Stimulated activated CD8-positive, alpha-beta memory T cell treated with anti-CD3 and anti-CD28 coated beads, Interleukin-4, amount 100 ng/mL, for 1 hour (primary cell): ENCODE measurements at places on chromosomes 12 and 14.

DNA sequence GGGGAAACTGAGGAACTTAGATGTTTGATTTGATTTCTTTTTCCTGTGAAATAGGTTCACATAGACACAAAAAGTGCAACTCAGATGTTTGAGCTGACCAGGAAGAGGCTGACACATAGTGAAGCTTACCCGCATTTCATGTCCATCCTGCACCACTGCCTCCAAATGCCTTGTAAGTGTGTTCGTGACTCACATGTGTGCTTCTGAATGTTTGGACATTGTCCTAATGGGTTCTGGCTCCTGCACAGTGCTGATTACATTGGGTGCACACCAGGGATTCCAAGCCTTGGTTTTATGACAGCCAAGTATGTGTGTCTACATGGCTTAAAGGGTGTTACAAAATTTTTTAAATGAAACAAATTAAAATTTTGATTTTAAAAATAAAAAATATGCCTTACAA, 137.4 kb downstream of the DAAM1 start:
- no peak for DNase-seq

GRCh38 chr12:79661629-79662028, 29.1 kb downstream of the PAWR start:
- DNase-seq, result no peak

GRCh38 chr12:57093415-57094207, 4.7 kb downstream of the NAB2 start:
- DNase-seq, result no peak

DNA sequence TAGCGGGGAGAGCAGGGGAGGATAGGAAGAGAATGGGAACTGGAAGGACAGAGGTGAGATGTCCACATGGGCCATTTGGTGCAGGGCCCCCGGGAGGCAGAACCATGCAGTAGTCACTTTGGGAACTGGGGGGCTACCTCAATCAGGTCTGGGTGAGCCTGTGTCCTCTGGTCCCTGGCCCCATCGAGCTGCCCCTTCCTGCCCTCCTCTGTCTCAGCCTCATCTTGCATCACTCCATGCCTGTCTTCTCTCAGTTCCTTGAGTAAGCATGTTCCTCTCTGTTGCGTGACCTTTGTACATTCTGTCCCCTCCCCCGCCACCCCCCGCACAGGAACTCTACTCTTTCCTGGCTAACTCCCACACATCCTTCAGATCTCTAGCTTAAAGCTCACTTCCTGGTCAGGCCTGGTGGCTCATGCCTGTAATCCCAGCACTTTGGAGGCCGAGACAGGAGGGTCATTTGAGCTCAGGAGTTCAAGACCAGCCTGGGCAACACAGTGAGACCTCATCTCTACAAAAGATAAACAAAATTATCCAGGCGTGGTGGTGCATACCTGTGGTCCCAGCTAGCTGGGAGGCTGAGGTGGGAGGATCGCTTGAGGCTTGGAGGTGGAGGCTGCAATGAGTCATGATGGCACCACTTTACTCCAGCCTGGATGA, 23.2 kb downstream of the FOS start:
- DNase-seq, result no peak

DNA sequence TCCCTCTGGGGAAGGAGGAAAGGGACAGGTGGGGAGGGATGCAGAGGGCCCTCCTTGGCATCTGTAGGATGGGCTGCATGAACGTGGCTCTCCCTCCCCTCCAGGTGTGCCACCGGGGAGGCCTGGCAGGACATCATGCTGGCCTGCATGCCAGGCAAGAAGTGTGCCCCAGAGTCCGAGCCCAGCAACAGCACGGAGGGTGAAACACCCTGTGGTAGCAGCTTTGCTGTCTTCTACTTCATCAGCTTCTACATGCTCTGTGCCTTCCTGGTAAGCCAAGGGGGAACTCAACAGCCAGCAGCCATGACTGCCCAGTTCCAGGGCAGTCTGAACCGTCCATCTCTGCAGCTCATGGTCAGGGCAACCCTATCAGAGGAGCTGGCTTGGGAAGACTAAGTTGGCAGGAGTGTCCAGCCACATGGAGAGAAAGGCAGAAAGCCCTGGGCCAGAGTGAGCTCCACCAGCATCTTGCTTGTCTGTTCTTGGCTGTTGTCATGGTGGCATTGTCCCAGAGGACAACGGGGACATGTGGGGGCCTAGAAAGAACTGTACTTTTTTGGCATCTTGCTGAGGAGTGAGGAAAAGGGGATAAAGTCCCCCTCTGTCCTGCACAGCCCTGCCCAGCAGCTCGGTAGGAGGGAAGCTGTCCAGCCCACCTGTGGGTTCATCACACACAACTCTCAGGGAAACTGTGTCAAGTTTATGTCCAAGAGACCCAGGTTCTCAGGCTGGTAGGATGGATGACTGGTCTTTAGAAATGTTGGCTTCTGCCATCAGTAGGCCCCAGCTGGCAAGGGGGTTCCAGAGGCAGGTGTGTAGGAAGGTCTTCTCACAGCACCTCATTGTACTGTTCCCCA, 129.8 kb upstream of the FKBP4 start:
- no peak for DNase-seq

DNA sequence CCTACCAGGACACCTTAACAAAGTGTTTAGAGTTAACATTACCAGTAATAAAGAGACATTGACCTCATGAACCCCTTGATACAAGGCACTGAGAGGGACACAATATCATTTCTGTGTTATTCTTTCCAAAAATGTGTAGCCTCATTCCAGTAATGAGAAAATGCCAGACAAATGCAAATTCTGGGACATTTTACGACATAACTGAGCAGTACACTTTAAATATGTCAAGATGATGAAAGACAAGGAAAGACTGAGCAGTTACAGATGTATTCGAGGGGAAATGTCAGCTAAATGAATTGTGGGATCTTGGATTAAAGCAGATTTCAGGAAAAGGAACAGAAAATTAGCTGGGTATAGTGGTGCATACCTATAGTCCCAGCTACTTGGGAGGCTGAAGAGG, 255.6 kb downstream of the ERC1 start:
- no peak for DNase-seq

- no peak for DNase-seq
Measured at GRCh38 chr14:36646664-36647416, 14.8 kb upstream of the PAX9 start.

DNA sequence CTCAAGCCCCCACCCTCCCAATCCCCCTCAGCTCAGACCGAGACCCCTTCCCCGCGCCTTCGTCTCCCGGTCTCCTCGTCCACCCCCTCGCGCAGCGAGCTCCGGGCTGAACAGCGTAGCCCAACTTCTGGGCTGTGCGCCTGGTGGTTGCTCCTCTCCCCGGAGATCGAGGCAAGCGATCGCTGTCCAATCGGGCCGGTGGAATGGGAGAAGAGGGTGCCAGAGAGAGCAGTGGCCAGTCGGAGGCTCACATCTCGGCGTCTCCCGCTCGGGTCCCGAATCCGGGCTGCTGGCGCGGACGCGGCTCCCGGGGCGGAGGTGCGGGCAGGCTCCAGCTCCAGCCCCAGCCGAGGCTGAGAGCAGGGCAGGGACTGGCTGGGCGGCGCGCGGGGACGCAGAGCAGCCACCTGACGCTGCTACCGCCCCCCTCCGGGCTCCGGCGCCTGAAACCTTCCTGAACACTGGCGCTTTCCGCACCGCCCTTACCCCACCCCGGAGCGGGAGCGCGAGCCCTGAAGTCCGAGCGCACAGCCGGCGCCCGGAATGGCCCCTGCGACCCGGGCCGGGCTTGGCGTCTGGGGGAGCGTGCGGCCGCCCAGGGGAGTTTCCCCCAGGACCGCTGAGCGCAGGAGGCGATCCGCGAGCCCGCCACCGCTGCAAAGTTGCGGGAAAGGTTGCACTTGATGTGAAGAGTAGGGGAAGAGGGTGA, 508 bp upstream of the KCNH5 start:
- DNase-seq, result no peak

DNA sequence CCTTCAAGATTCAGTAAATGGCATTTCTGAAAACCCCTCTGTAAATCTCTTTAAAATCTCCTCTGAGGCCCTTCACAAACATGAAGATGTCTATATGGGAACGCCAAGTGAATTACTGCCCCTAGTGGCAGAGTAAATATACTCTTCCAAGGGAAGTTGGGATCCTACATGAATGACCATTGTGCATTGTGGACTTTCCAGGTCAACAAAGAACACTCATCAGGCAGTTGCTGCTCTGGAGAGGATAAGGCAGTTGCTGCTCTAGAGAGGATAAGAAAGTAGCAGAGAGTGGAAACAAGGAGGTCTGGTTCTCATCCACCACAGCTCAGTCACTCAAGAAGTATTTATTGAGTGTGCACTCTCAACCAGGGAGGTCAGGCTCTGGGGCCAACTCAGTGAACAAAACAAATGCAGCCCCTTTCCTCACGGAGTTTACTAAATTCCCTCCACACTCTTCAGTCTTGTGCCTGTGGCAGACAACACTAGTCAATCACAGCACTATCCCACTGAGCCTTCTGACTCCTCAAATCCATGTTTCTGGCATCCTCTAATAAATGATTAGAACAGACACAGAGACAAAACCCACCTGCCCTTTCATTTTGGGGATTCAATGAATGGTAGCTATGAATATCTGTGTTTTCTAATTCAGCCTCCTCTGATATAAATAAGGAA, 52.9 kb downstream of the SVOP start:
- DNase-seq, result no peak

- DNase-seq, result no peak
Measured at GRCh38 chr12:106045251-106045674, 93.5 kb downstream of the NUAK1 start.

GRCh38 chr12:103169-103981, 36.8 kb downstream of the IQSEC3 start:
- DNase-seq, result no peak

GRCh38 chr12:75921622-75922289, 109.8 kb downstream of the PHLDA1 start:
- DNase-seq, result no peak

- DNase-seq, result no peak
Measured at GRCh38 chr12:94445662-94446061, 14.0 kb downstream of the CEP83 start.

GRCh38 chr12:25811656-25812126, 146.8 kb upstream of the RASSF8 start:
- no peak for DNase-seq

DNA sequence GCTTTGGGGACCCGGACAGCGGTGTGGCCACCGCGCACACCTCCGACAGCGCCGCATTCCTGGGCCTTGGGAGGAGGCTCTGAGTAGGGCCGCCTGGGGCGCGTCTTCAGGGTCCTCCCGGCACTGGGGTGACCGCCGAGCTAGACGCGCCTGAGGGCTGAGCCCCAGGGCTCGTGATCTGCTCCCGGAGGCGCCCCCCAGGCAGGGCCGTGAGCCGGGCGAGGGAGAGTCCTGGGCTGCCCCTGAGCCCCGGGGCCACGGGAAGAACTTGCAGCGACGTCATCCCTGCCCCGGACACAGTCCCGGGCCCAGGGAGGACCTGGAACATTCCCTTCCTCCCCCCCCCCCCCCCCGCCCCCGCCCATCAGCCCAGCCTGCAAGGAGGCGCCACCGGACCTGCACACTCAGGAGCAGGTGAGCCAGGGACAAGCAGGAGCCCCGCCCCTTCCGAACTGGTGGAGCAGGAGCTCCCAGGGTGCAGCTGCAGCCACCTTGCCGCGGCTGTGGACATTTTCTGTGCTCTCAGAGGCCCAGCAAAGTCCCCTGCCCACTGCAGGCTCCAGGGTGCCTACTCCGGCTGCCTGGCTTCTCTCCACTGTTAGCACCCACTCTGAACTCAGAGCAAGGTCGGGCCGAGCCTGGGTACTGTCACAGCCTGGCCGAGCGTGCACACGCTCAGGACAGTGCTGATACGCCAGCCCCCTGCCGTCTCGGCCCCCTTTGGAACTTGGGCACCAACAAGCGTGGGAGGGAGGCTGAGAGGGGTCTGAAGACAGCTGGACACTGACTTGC, 50.7 kb downstream of the A2M start:
- no peak for DNase-seq

DNA sequence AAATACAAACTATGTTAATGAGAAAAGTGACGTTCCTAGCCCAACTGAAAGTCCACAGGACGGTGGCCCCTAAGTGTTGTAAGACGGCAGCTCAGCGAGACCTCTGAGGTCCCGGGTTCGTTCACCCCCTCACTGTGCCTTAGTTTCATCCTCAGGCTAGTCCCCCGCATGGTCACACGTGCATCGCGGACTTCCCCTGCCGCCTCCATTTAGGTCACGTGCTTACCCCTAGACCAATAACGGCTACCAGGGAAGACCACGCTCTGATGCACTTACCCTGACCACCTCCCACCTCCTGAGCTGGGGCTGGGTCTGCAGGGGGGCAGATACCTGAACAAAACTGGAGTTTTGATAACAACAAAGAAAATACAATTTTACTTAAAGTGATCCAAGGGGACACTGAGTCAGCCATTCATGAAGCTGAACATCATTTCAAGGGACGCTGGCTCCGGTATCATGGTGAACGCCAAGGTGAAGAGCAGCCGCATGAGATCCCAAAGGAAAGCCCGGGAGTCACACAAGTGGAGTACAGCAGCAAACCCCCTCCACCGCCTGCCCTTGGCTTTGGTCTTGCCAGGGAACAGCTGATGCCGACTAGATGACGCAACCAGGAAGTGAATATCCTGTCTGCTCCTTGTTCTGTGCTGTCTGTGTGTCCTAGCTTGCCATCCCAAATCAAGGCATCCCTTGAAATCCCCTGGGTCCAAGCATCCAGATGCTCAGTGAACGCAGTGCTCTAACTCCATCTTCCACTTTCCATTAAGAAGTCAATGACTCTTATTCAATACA, 274.1 kb downstream of the PCNX1 start:
- no peak for DNase-seq

GRCh38 chr14:90489916-90490719, 93.3 kb downstream of the CALM1 start:
- DNase-seq, result no peak

DNA sequence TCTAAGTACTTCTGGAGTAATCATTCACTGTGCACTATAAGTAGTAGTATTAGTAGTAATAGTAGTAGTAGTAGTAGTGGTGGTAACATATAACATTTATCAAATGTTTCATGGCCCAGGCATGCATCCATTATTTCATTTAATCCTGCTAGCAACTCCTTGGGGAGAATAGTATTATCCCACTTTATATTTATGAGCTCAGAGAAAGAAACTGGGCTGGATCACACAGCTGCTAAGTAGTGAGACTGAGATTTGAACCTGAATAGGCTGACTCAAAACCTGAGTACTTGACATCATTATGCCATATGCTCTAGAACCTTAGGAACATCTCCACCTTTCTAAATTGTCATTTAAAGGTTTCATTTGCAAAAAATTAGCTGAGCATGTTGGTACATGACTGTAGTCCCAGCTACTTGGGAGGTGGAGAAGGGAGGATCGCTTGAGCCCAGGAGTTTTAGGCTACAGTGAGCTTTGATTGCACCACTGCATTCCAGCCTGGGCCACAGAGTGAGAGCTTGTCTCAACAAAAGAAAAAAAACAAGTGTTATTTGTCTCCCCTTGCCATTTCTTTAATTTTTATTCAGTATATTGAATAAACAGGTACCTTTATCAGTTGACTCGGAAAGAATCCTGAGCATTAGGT, 11.4 kb upstream of the NID2 start:
- no peak for DNase-seq

- DNase-seq, result no peak
Measured at GRCh38 chr12:101761350-101761749, 22.1 kb upstream of the SYCP3 start.

DNA sequence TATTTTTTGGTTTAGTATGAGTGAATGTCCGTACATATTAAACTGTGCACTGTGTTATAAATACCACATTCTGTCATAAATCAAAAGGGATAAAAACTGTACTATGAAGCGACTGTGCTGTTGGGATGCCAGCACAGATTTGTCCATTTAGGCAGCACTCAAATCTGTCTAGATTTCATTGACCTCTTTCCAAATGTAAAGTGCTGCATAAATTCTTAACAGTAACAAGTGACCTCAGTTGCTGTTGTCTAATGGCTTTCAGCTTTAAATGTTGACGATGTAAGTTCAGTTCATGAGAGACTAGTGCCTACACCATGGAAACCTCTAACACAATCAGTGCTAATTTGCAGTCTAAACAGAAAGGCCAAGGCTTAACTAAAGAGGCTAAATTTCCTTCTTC, 531.4 kb upstream of the LMO3 start:
- DNase-seq, result no peak
